Vein endothelial cell (primary cell): ENCODE measurements at places on chromosomes 3 and 15. TPM values are rescaled to one million over a fixed set of nuclear protein-coding genes. Genes with fewer than 3 reads are reported as not detected.

CTXN2 gene
- total RNA-seq = not detected in 2 replicates

RBMS3 gene
- total RNA-seq = 49.6 and 69.6 TPM in 2 replicates

SERINC4 gene
- total RNA-seq = under 0.01 TPM in 1 of 2 replicates, not detected in the other

CSPG5 gene
- 0.65 and 0.67 TPM in 2 replicates for total RNA-seq

CPA3 gene
- 0.48 and 0.98 TPM in 2 replicates for total RNA-seq

SH3GL3 gene
- total RNA-seq = not detected in 2 replicates

EAF1 gene
- 31.6 and 41.2 TPM in 2 replicates for total RNA-seq

NR2E3 gene
- total RNA-seq = 0.19 TPM in 1 of 2 replicates, not detected in the other

CD200R1 gene
- not detected in 2 replicates for total RNA-seq

SCN11A gene
- under 0.01 and 0.10 TPM in 2 replicates for total RNA-seq

GCSAM gene
- total RNA-seq = not detected in 2 replicates

HHLA2 gene
- total RNA-seq = not detected in 2 replicates

PTX3 gene
- 395 and 451 TPM in 2 replicates for total RNA-seq

LNP1 gene
- total RNA-seq = 0.98 and 1.6 TPM in 2 replicates

COL7A1 gene
- total RNA-seq = under 0.01 and 0.19 TPM in 2 replicates

FANCD2OS gene
- not detected in 2 replicates for total RNA-seq
